T47D (cell line): ENCODE measurements at places on chromosomes 3 and 15.

DNA sequence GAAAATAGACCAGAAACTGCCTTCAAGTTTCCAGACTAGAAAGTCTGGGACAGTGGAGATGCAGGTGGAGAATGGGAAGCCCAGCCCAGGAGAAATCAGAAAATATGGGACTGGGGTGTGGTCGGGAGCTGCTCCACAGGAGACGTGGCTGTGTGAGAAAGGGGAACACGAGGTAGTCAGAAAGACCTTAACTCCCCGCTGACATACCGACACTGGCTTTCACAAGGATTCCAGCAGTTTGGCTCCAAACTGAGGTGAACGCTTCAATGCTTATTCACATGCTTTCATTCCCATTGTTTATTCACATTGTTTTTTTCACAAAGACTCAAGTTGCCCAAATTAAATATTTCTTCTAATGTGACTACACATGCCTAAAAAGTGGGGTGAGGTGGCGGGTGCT, 111.5 kb upstream of the SLCO3A1 start:
- no peak for DNase-seq

GRCh38 chr3:136789976-136790375, 28.9 kb upstream of the SLC35G2 start:
- DNase-seq = no peak

GRCh38 chr3:133295199-133295901, 104.5 kb upstream of the BFSP2 start:
- no peak for DNase-seq

DNA sequence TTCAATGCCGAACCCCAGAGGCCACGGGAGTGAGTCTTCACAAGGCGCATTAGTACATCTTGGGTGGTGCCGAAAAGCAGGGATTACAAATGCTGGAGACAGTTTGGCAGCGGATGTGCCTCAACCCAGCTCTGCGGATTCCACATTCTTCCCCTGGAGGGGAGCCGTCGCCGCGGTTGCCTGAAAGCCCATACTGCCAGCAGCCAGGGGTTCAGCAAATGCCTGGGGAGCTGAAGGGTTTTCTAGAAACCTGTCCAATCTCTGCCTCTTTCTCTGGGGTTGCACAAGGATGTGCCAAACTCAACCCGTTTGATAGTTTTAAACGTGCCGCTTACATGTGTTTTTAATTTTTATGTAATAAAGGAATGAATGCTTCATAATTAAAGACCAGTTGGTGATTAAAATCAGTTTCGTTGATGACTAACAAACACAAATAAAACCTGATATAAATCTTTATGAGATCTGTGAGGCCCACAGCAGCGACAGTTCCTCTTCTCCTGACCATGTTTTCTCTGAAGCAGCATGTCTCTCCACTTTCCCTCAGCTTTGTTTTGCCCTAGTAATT, 74.6 kb upstream of the LEKR1 start:
- DNase-seq = peak; percentile 61

DNA sequence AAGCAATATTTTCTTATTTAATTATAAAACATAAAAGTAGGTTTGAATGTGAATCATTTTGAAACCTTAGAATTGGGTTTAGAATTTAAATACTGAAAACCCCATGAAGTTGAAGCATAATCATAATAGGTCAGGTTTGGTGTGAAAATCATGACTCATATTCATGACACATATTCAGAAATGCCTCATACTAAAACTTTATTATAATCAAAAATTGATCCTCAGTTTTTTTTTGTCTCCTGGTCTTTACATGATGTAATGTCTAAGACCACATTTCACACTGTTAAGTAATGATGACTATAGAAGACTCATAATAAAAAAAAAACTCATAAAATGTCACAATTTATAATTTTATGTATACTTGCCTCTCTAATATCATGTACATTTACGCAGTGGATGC, 190.4 kb downstream of the FOXP1 start:
- no peak for DNase-seq

DNA sequence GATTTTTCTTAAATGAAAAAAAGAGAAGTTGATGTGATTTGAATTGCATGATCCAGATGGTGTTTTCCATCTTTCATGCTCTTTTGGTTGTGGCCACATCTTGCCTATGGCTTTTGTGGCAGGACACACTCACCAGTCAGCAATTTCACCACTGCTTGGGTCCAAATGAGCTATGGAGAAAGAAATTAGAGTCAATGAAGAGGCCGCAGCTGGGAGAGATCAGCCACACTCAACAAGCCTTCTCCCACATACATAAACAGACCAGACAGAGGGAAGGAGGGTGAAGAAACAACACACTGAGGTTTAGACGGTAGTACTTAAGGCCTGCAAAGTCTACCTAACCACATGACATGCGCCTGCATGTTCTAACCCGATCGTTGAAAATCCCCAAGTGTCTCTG, 110.7 kb upstream of the CDIN1 start:
- no peak for DNase-seq

- no peak for DNase-seq
Measured at GRCh38 chr15:59583088-59583487, 28.5 kb upstream of the GCNT3 start.

DNA sequence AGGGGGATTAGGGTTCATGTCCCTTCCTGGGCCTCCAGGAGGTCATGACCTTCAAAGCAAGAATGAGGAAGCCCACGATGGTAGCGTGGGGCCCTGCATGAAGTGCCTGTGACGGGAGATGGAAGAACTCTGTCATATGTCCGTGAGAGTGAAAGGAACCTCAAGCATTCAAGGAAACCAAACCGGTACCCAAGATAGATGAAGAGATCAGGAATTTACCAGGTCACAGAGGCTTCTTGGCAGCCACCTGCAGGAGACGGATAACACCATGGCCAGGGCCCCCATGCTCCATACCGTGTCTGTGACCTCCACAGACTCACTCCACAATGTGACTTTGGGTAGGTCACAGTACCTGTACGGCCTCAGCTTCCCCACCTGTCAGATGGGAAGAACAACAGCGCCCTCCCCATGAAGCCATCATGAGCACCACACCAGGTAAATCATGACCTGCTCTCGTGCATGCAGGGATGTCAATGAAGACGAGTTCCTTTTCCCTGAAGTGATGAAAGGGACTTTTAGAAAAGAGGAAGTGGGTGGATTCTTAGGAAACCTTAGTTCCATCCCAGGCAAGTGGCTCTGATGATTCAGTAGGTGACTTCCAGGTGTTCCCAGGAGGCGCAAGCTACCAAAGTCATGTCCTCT, 23.3 kb upstream of the CYP11A1 start:
- DNase-seq = peak; percentile 47

DNA sequence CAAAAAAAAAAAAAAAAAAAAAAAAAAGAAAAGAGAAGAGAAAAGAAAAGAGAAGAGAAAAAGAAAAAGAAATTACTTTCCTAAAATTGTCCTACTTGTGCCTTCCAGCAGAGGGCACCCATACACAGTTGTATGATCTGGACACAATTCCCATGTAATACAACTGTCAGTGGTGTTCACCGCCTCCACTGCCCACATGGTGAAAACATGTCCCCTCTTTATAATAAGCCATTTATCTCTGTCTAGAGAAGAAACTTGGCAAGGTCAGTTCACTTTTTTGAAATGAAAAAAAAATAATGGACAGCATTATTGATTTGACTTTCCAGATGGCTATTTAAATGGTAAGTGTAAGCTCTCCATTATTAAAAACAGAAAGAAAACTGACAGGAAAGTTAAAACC, 459.4 kb downstream of the GBE1 start:
- DNase-seq = peak; percentile 23

- no peak for DNase-seq
Measured at GRCh38 chr3:126742057-126742456, 38.0 kb downstream of the CHCHD6 start.

DNA sequence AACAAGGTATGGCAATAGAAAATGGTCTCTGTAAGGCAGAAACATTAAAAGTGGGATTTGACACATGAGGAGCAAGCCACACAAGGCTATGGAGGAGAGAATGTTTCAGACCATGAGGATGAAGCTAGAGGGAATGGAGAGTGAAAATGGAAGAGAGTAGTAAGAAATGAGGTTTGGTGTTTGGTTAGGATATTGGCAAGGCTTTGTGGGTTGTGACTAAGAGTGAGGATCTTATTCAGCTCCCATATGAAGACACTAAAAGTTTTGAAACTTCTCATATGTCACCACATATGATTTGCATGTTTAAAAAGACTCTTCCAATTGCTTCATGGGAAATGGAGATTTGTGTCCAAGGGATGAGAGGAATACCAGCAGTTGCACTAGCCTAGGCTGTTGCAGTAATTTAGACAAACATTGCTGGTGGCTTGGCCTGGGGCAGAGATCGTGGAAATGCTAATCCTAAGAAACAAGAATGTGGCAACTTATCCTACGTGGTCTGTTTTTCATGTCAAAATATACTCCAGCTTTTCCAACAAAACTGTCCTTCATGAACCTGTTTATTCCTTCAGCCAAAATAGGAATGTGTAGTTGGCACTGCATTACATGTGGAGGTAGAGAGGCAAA, 749.0 kb downstream of the PDCD6IP start:
- no peak for DNase-seq
